ENCODE measurements at places on chromosomes 2 and 18.

DNA sequence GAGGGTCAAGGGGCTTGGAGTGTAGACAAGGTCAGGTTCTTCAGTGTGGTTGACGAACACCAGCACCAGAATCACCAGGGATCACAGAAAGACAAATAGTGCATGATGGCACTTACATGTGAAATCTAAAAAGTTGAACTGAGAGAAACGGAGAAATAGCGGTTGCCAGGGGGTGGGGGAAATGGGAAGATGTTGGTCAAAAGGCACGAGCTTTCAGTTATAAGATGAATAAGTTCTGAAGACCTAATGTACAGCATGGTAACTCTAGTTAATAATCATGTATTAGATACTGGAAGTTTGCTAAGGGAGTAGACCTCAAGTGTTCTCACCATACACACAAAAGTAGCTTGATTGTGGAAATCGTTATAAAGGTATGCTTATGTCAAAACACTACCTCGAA, 43.7 kb upstream of the DARS1 start:
- DNase-seq = no peak

DNA sequence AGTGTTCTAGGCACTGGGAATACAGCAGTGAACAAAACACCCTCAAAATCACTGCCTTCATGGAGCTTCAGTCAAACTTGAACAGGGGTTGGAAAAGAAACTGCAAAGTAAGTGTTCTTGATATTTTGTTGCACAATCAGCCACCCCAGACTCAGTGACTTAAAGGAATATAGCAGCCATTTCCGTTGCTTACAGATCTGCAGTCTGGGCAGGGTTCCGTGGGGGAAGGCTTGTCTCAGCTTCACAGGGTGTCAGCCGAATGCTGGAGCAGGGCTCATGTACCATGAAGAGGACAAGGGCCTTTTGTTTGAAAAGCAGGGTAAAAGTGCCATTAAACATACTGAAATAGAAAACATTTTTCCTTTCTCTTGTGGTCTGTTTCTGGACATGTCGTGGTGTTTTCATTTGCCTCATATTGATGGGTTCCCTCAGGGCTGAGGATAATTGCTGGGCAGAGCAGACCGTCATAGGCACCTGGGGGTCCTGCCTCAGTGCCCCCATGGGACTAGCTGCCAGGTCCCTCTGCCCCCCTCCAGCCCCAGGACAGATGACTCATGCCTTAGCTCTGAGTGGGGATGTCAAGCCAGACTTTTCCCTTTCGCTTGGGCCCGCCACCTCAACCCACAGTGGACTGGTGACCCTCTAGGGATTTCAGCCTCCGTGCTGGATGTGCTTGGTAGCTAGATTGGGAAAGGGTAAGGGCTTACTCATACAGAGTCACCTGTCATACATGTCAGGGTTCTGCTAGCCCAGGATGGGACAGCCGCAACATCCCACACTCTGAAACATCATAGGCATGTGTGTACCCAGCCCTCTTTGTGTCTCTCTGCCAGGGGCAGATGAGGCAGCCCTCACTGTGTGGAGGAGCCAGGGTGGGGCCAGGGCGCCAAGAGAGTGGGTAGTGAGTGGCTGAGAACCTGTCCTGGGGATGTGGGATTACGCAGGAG, 96.5 kb downstream of the PTPRM start:
- DNase-seq = no peak

GRCh38 chr2:12773586-12774394, 57.1 kb downstream of the TRIB2 start:
- DNase-seq = no peak

- DNase-seq = no peak
These were observed 110.3 kb upstream of the RMP24 start for GRCh38 chr18:35862119-35862640.

DNA sequence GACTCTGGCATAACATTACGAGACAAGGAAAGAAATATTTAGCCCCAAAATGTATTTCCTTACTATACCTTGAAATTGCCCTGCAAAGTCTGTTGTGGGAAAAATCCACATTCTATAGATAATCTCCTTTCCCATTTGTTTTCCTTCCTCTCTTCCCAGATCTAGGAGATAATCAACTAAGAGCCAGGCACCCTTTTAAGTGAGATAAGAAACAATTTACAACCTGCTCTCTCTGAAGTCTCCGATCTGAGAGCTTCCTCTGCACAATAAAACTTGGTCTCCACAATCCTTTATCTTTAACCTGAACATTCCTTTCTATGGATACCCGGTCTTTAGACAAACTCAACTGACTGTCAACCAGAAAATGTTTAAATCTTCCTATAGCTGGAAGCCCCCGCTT, 1160.7 kb upstream of the NRXN1 start:
- no peak for DNase-seq

DNA sequence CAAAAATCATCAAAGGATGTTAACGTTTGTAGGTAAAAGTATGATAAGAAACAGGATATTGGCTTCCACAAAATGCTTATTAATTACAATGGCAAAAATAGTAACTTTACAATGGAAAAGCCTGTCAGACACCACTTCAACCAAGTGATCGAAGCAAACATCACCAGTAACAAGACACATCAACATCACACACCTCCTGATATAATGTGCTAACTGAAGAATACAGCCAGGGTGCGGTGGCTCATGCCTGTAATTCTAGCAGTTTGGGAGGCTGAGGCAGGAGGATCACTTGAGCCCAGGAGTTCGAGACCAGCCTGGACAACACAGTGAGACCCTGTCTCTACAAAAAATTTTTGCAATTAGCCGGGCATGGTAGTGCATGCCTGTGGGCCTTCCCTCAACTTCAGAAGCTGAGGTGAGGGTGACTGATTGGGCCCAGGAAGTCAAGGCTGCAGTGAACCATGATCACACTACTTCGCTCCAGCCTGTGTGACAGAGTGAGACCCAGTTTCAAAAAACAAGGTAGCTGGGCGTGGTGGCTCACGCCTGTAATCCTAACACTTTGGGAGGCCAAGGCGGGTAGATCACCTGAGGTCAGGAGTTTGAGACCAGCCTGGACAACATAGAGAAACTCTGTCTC, 15.0 kb downstream of the MGAT4A start:
- DNase-seq = no peak

DNA sequence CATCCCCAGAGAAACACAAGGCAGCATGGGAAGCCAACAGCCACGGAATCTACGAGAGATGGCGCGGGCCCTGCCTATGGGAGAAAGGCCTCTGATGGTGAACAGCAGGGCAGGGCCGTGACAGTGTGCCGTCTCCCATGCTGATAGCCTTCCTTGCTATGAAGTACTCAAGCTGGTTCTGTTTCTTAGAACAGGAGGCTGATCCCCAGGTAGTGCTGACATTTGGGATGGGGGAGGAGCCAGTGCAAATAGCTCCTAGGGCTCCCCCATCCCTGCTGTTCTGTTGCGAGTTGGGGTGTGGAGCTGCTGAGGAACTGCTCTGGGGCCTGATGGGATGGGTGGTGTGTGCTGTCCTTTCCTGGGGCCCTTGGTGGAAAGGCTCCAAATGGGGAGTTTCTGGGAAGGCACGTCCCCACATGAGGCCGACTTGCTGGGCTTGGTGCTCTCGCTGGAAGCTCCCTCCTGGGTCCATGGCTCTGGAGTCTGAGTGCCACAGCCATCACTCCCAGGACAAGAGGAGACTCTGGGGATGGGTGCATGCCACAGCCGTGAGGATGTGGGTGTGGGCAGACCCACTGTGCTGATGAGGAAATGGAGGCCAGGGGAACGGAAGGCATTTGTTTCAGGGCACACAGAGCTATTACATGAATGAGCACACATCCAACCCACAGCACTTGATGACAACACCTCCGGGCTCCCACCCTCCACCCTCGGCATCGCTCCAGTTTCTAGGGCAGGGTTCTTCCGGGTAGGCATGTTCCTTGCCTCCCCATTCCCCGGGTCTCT, 246.8 kb downstream of the HDAC4 start:
- no peak for DNase-seq

DNA sequence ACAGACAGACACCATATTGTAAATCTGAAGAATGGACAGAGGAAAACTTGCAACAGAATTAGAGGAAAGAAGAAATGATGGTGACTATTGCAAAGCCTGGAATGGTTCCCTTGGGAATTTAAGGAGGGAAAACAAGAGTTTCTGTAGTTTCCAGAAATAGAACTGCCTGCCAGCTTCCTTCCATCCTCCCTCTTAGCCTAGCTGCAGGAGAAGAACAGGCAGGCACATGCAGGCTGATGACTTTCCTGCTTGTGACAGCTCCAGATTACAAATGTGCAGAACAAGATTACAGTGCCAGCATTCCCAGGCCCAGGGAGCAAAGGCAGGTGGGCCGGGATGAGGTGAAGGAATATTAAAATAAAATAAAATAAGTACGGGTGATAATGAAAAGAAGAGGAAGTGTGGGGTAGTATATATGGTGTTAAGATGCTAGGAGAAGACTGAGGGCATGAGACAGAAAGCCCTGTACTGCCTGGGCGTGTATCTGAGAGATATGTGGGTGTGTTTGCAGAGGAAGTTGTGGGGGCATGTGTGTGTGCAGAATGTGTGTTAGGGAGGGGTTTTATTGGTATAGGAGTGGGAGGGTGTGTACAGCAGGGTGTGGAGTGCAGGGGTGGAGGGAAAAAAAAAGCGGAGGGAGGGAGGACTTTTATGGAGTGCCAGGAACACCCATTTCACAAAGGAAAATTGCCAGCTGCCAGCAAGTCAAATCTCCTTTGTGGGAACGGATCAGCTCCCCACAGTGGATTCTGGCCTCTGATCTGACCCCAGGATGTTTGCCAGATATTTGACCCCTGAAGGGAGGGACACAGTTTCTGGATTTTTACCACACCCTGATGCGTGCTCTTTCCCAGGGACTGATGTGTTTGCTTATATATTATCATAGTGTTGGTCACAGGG, 43.9 kb upstream of the NEMP2 start:
- no peak for DNase-seq

DNA sequence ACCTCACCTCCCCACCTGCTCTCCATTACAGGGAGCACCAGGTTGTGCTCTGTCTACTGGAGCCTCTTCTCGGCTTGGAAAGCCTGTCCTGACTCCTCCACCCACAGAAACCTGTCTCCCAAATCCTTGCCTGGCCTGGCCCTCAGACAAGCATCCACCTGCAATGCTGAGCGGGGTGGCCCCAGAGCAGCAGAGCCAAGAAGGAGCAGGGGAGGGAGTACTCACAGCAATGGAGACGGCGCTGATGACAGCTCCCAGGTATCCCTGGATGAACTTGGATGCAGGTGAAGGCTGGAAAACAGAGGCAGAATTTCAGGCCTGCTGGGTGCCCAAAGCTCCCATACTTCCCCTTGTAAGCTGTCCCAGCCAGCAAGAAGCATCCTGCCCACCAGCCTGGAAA, 72.8 kb downstream of the SFXN5 start:
- no peak for DNase-seq

Data from activated naive CD4-positive, alpha-beta T cell treated with Interleukin-2 at 50 U/mL for 16 hours (primary cell).